ENCODE measurements at places on chromosomes 7 and 10. TPM values are rescaled to one million over a fixed set of nuclear protein-coding genes. Genes with fewer than 3 reads are reported as not detected.

The FZD8 gene
- total RNA-seq: 0.12 TPM

DNA sequence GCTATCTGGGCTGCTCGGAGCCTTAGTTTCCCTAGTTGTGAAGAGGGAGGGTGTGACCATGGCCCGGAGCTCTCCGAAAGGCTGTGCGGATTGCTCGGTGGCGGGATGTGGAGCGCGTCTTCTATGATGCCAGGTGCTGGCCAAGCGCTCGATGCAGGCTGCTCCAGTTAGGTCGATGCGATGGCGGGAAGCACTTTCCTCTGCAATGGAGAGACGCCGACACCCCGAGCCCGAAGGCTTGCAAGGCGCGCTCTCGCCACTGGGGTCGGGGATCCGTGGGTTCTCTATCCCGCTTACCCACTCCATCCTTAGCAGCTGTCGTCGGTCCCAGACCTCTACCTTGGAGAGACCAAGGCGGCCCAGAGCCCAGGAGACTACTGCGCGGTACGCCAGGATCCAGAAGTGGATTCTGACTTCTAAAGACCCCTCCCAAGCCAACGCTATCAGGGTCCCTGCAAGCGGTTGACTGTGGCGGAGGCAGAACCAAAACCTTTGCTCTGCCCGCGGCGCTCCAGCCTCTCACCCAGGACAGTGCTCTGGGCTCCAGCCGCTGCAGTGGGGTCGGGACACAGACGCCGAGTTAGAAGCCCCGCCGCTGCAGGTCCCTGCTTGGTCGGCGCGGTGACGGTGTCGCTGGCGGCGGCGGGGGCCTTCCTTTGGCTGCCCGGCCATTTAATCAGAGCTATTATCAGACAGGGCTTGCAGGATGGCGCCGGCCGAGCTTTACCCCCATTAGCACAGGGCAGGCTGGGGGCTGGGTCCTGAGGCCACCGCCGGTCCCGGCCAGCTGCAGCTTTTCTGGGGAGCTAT lies 7.8 kb upstream of the TBX20 start:
- peaks cover 42% of the 10 kb centered on the region for H3K27me3 ChIP-seq
- H3K27ac ChIP-seq: no peak overlapping the region
- no peaks in the 10 kb centered on the region for H3K4me1 ChIP-seq
- H3K36me3 ChIP-seq: no peaks in the 10 kb centered on the region

GRCh38 chr10:46544989-46545791 lies 11.3 kb downstream of the GPRIN2 start:
- no peaks in the 10 kb centered on the region for H3K36me3 ChIP-seq
- no peaks in the 10 kb centered on the region for H3K4me1 ChIP-seq
- DNase-seq: peak; percentile 20
- H3K27me3 ChIP-seq: peaks cover 3% of the 10 kb centered on the region
- H3K27ac ChIP-seq: no peak overlapping the region

GRCh38 chr7:44383566-44383965 lies 58.2 kb upstream of the CAMK2B start:
- no peaks in the 10 kb centered on the region for H3K4me1 ChIP-seq
- H3K27ac ChIP-seq: no peak overlapping the region
- peaks cover 54% of the 10 kb centered on the region for H3K36me3 ChIP-seq
- DNase-seq: no peak

DNA sequence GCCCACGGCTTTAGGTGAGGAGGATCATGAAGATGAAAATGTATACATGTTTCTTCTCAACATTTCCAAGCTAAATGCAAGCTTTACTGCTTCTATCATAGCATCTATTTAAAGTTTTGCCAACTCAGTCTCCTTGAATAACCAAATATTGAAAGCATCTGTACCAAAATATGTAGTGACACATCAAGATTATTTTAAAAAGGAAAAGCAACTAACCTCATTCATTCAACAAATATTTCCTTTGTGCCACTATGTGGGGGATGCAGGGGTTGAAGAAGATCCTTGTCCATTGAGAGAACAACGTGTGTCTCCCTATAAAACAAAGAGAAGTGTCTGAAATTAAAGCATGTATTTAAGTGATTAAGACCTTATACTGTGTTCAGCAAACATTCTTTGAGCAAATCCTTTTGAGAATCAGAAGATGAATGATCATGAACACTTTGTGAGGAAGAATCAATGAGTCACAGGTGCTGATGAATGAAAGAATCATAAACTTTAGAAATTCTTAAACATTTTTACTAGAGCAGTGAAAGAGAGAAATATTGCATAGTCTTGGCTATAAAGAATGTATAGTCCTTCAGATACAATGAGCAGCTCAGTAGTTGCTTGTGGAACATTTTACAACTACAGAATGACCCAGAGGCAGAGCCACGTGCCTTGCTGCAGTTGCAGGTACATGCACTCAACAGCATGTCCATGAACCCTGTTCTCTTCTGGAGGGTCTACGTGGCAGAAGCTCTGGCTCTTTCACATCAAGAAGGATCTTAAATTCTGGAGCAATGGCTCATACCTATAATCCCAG lies 13.9 kb downstream of the TAS2R60 start:
- peaks cover 8% of the 10 kb centered on the region for H3K27me3 ChIP-seq
- no peaks in the 10 kb centered on the region for H3K36me3 ChIP-seq
- H3K4me1 ChIP-seq: no peaks in the 10 kb centered on the region
- no peak overlapping the region for H3K27ac ChIP-seq
- DNase-seq: no peak

DNA sequence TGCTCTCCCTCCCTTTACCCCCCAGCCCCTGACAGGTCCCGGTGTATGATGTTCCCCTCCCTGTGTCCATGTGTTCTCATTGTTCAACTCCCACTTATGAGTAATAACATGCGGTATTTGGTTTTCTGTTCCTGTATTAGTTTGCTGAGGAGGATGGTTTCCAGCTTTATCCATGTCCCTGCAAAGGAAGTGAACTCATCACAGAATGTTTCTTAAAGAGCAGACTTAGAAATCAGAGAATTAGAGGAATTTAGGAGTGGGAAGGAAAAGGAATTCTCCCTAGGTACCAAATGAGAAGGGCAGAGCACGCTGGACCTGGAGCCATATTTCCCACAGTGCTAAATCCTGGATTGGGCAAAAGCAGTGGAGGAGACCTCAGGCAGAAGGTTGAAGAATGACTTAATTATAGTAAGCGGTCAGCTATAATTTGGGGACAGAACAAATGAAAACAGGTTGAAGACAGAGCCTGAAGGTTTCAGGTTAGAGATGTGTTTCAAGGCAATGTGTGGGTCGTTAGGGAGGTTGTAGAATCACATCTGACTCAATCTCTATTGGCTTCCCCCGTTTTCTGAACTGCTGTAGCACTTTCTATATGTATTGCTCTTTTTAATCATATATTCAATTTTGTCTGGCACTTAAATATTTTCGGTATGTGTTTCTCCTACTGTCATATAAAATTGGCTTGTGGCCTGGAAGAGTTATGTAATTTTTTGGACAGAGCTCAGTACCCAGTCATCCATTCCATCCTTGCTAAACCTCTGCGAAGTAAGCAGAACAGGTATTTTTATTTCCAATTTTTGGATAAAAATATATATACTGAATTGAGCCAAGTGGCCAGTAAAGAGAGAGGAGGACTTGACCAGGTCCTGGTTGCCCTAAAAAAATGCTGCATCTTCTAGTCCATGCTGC lies 210.5 kb upstream of the KLF6 start:
- H3K27ac ChIP-seq: no peak overlapping the region
- H3K36me3 ChIP-seq: no peaks in the 10 kb centered on the region
- no peaks in the 10 kb centered on the region for H3K4me1 ChIP-seq
- no peaks in the 10 kb centered on the region for H3K27me3 ChIP-seq
- no peak overlapping the region for H3K4me3 ChIP-seq
